ENCODE measurements at places on chromosomes 3 and 15.

DNA sequence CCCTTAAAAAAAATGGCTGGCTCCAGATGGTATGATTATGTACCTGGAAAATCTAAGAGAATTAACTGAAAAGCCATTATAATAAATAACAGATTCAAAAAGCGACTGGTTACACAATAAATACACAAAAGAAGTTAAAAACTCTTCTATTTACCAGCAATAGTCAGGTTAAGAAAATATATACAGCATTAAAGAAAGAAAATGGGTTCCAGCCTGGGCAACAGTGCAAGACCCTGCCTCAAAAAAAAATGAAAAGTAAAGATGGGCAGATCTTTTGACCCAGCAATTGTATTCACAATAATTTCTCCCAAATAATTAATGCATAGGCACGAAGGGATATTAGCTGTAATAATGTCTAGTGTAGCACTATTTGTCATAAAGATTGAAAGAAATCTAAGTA, 8.7 kb downstream of the TBC1D5 start:
- DNase-seq: no peak

DNA sequence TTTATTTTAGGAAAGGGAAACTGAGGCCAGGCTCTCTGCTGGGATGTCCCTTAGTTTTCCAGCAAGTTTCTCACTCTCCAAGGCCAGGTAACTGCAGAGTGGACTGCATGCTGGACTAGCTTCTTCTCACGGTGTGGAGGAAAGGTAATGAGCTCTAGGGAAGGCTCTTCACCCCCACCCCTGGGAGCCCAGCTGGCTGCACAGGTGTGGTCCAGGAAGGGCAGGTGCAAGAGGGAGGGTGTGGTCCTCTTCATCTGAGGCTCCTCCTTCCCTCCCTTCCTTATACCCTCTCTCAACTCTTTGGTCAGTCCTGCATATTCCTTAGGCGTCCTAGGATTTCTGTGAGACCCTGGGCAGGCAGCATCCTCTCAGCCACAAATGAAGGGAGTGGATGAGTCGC, 33.9 kb downstream of the RNU5B-1 start:
- DNase-seq: no peak

GRCh38 chr3:188687389-188687788, 484.4 kb upstream of the TPRG1 start:
- peak; percentile 50 for DNase-seq

DNA sequence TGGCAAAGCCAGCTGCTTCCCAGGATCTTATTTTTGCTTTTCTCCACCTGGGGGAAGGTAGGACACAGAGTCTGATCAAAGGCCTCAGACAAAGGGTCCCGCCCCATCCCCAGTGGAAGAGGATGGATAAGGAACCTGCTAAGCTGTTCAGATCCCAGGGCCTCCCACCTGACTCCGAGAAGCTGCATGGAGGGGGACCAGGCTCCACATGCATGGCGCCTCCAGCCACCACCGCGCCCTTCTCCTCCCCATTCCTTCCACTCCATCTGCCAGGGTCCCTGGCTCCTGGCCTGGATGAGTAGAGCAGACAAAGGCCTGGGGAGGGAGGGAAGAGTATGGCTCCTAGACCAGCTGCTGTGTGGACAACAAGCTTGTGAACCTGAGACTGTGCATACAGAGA, 20.0 kb upstream of the CRABP1 start:
- no peak for DNase-seq

DNA sequence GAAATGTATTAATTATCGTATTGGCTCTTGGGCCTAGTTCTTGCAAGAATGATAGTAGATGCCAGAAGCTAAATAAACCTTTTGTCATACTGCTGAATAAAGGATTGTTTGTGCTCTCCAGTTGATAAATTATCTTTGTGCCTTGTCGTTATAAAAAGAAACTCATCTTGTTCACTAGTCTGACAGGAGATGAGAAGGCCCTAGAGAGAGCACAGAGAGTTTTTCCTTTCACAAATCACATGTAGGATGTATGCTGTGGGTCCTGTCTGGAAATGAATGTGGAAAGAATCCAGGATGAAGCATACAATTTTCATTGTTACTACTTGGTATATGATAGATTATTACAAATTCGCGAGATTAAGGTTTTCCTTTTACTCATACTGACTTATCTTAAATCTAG, 113.0 kb downstream of the NLGN1 start:
- DNase-seq: no peak

DNA sequence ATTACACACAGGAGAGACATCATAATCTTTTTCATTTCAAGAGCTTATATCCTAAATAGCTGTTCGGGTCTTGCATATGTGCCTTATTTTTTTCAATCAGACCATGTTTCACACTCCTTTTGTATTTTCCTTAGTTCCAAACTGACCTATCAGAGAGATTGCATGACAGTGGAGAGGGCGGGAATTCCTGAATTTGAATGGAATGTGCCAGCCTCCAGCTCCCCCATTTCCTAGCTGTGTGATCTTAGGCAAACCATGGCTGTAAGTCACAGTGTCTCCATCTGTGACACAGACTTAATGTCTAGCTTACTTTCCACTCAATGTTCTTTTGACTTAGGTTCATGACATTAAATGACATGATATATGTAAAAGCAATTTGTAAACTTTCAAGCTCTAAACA, 62.0 kb upstream of the CSTA start:
- no peak for DNase-seq

GRCh38 chr15:68113273-68113672, 59.2 kb downstream of the PIAS1 start:
- no peak for DNase-seq

DNA sequence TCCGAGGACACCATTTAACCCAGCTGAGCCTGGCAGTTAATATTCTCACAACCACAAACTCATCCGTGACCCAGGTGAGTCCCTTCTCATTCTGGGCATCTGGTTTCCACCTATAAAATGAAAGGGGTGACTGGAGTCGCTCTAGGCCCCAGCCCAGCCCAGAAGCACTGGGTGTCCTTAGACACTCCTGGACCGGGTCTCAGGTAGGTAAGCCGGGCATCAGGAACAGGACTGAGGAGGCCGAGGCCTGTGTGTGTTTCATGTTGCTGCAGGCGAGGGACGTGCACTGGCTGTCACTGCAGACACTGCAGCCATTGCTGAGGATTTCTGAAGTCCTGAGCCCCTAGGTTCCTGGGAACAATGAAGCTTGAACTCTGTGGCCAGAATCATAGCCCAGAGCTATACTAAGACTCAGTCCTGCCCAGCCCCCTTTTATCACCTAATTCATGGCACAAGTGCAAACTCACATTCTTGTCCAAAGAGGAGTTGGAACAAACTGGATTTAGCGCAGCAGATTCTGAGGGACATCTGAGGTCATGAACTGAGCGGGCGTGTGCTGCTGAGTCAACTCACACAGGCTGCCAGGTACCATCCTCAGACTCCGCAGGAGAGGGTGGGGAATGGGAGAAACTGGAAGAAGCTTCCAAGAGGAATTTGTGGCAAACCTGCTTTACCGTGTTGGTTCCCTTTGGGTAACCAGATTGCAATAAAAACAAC, 184.9 kb downstream of the FAM43A start:
- DNase-seq: peak; percentile 70

GRCh38 chr15:83194528-83194927, 13.1 kb downstream of the HDGFL3 start:
- DNase-seq: no peak

- DNase-seq: peak; percentile 53
These were observed 183.3 kb upstream of the LRRC3B start for GRCh38 chr3:26438981-26439884.

GRCh38 chr15:48143856-48144255, 23.1 kb downstream of the SLC24A5 start:
- peak; percentile 70 for DNase-seq

GRCh38 chr3:31880482-31881078, 100.5 kb downstream of the OSBPL10 start:
- peak; percentile 93 for DNase-seq

GRCh38 chr3:47473391-47473790, 2.4 kb downstream of the SCAP start:
- peak; percentile 75 for DNase-seq

DNA sequence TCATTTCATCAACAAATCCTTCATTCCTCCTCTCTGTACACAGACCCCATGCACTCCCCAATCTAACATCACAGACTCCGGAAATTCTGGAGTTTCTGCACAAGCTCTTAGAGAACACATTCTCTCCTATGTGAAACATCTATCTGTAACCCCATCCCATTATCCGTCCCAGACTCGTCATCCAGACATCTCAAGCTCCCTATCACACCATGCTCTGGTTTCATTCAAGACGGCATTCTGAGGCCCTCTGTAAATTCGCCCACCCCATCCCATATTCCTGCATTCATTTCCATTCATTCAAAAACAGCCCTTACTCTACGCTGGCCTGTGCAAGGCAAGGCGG, 575 bp downstream of the LEO1 start:
- no peak for DNase-seq

GRCh38 chr3:14980689-14981088, 33.3 kb downstream of the NR2C2 start:
- no peak for DNase-seq

- DNase-seq: no peak
These were observed 163.5 kb downstream of the GOLGA6L4 start for GRCh38 chr15:84398763-84399701.

DNA sequence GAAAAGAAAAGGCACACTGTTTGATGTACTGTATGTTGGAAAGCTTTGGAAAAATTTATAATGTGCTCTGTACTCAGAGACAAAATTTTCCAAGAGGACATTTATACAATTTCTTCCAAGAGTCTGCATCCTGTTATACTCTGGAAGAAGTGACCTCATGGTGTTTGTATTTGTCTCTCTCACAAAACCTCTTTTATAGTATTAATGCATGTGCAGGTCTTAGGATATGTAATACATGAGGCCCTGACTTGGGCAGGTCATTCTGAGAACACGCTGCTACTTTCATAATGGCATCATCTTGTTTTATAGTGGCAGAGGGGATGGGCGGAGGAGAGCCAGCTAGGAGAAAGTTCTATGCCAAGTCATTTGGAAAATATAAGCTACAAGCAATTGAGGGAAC, 72.0 kb upstream of the P3H2 start:
- no peak for DNase-seq

- DNase-seq: no peak
These were observed 3.5 kb upstream of the ZFAND6 start for GRCh38 chr15:80055933-80056332.

- no peak for DNase-seq
These were observed 883.8 kb downstream of the NSUN3 start for GRCh38 chr3:94946683-94947082.

DNA sequence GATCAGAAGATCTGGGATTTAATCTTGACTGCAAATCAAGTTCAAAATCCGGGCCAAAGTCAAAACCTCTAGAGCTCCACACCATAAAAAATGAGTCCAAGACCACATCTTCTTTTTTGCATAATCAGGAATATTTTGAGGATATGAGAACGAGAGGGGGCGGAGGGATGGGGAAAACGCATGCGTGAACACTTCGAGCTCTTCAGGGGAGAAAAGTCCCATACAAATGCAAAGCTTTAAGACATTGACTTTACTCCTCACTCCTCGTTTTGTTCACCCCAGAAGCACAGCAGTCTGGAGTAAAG, 68.2 kb downstream of the SUMF1 start:
- no peak for DNase-seq

DNA sequence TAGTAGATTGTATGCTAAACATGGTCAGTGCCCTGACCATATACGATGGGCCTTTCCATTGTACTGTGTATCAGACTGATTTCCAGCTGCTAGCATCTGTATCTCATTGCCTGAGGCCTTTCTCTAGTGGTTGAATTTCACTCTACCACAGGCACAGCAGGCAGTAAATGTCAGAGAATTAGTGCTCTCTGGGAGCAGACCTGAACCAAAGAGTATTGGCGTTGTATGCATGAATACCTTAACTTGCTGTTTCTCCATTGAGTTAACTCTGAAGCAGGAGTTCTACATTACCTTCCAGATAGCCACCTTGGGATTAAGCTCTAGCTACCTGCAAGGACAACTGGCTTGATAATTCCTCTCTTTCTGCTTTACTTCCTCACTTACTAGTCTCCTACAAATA, 439.2 kb upstream of the EPHA3 start:
- no peak for DNase-seq

DNA sequence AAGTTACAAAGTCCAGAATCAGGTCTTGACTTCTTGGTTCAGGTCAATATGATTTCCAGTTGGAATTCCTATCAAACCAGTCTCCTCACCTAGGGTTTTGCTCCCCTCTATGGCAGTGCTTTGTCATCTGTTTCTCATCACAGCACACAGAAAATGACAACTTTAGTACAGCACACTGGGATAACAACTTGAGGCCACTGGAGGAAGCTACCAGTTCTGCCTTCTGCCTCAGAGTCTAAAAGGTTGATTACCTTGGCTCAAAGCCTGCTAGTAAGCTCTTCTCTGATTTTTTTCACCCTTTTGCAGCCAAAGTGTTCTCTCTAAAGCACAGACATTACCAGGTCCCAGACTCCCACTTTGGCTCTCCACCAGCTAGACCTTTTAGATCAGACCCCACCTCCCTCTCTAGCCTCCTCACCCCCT, 24.8 kb upstream of the TRIM59 start:
- peak; percentile 23 for DNase-seq

DNA sequence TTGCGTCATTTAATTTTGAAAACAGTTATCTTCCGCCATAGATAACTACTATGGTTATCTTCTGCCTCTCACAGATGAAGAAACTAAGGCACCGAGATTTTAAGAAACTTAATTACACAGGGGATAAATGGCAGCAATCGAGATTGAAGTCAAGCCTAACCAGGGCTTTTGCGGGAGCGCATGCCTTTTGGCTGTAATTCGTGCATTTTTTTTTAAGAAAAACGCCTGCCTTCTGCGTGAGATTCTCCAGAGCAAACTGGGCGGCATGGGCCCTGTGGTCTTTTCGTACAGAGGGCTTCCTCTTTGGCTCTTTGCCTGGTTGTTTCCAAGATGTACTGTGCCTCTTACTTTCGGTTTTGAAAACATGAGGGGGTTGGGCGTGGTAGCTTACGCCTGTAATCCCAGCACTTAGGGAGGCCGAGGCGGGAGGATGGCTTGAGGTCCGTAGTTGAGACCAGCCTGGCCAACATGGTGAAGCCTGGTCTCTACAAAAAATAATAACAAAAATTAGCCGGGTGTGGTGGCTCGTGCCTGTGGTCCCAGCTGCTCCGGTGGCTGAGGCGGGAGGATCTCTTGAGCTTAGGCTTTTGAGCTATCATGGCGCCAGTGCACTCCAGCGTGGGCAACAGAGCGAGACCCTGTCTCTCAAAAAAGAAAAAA, 1.2 kb downstream of the B2M start:
- DNase-seq: peak; percentile 64

- no peak for DNase-seq
These were observed 94.7 kb downstream of the RAB11A start for GRCh38 chr15:65963911-65964482.

- peak; percentile 55 for DNase-seq
These were observed at the start of gene PPM1M for GRCh38 chr3:52245322-52246263. Gene PPM1M, plus strand, starts transcription at chr3:52245759. Its CDS starts 66 bp downstream, at chr3:52245825.

DNA sequence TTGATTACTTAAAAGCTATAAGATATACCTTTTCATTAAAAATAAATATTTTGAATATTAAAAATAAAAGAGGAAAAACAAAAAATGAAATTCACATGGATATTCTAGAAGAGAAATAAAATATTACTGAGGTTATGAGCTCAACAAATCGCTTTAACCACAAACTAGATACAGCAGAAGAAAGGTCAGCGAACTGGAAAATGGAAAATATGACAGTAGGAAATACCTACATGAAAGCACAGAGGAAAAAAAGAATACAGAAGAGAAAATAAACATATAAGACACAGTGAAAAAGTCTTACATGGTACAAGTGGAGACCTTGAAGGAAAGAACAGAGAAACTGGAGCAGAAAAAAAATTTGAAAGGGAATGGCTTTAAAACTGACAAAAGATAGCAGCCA, 33.2 kb downstream of the SCAPER start:
- no peak for DNase-seq
